H1 (cell line): ENCODE measurements at places on chromosomes 2 and 18. TPM values are rescaled to one million over a fixed set of nuclear protein-coding genes. Genes with fewer than 3 reads are reported as not detected.

The EGR4 gene
- 0.20 TPM in 1 of 2 replicates, not detected in the other for total RNA-seq

The IL36A gene
- not detected in 2 replicates for total RNA-seq

The KCNF1 gene
- total RNA-seq, result 0.48 and 0.90 TPM in 2 replicates

The MOGAT1 gene
- total RNA-seq, result 0.31 and 0.67 TPM in 2 replicates

The LDLRAD4 gene
- total RNA-seq, result 1.2 and 1.4 TPM in 2 replicates

The IL1A gene
- 0.34 and 0.74 TPM in 2 replicates for total RNA-seq

The FAP gene
- total RNA-seq, result not detected in 2 replicates

DNA sequence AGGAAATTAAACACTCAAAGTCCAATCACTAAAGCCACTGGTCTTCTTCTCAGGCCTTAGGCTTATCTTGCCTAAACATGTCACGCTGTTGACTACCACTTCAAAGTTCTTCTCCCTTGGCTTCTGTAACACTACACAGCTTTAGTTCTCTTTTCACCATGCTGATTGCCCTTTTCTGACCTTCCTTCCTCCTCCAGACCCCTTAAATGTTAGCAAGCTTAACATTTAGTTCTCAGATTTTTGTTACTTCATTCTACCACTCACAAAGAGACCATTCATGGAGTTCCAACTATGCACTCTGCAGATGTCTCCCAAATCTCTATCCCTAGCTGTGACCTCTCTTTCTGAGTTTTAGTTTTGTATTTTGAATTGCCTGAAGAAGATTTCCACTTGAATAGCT lies 64.4 kb downstream of the TTC21B start:
- H3K36me3 ChIP-seq, result peaks cover 36% of the 10 kb centered on the region
- H3K27me3 ChIP-seq, result no peaks in the 10 kb centered on the region
- H3K4me3 ChIP-seq, result no peak overlapping the region

- H3K36me3 ChIP-seq, result no peaks in the 10 kb centered on the region
- H3K4me1 ChIP-seq, result no peaks in the 10 kb centered on the region
- DNase-seq, result no peak
- H3K27me3 ChIP-seq, result no peaks in the 10 kb centered on the region
- H3K27ac ChIP-seq, result no peak overlapping the region
Observed at GRCh38 chr2:64951306-64951953, 37.8 kb upstream of the SLC1A4 start.

DNA sequence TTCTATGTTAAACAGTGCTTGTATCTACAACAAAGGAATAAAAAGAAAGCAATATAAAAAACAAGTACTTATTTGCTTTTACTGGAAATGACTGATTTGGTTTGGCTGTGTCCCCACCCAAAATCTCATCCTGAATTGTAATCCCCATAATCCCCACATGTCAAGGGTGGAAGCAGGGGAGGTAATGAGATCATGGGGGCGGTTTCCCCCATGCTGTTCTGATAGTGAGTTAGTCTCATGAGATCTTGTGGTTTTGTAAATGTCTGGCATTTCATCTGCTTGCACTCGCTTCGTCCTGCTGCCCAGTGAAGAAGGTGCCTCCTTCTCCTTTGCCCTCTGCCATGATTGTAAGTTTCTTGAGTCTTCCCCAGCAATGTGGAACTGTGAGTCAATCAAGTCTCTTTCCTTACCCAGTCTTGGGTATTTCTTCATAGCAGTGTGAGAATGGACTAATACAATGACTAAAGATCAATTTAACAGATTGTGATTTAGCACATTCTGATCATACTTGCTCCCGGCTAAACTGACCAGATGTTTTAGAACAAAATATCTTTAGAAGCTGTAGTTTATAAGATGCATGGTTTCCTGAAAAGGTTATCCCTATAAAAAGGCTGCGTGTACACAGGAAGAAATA lies 19.9 kb downstream of the PTH2R start:
- DNase-seq, result no peak
- no peaks in the 10 kb centered on the region for H3K27me3 ChIP-seq

DNA sequence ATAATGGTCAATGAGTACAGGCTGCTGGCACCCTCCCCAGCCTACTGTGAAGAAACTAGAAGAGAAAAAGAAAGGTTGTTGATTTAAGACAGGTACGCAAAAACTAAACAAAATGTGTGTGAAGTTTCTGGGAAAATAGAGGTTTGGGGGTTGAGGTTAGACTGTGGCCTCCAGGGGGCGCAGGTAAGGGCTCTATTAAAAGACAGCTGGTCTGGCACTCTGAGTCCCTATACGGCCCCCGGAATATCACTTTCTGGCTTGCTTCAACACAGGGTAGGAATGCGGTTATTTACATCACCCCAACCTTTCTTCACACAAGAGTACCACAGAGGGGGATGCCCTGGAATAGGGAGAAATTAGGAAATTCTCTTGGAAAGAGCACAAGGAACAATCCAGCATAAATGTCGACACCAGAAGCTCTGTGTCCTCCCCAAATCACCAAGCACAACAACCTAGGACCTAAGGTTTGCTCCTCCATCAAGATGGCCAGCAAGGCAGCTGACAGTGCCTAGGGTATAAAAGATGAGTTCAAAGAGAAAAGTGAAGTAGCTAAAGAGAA lies 480.8 kb upstream of the KLHL29 start:
- peak; percentile 84 for DNase-seq
- H3K4me1 ChIP-seq, result no peaks in the 10 kb centered on the region
- H3K36me3 ChIP-seq, result no peaks in the 10 kb centered on the region
- no peak overlapping the region for H3K4me3 ChIP-seq
- no peaks in the 10 kb centered on the region for H3K27me3 ChIP-seq

GRCh38 chr18:63187223-63187574 lies 132.4 kb downstream of the BCL2 start:
- no peak overlapping the region for H3K27ac ChIP-seq
- DNase-seq, result no peak
- H3K4me3 ChIP-seq, result no peak overlapping the region
- H3K4me1 ChIP-seq, result no peaks in the 10 kb centered on the region
- no peaks in the 10 kb centered on the region for H3K27me3 ChIP-seq

GRCh38 chr2:119490653-119491195 lies 33.6 kb downstream of the SCTR start:
- no peaks in the 10 kb centered on the region for H3K36me3 ChIP-seq
- H3K4me3 ChIP-seq, result no peak overlapping the region
- H3K27ac ChIP-seq, result no peak overlapping the region

GRCh38 chr2:236531195-236531594 lies 38.4 kb upstream of the ACKR3 start:
- no peaks in the 10 kb centered on the region for H3K36me3 ChIP-seq
- no peaks in the 10 kb centered on the region for H3K4me1 ChIP-seq
- no peak overlapping the region for H3K4me3 ChIP-seq

DNA sequence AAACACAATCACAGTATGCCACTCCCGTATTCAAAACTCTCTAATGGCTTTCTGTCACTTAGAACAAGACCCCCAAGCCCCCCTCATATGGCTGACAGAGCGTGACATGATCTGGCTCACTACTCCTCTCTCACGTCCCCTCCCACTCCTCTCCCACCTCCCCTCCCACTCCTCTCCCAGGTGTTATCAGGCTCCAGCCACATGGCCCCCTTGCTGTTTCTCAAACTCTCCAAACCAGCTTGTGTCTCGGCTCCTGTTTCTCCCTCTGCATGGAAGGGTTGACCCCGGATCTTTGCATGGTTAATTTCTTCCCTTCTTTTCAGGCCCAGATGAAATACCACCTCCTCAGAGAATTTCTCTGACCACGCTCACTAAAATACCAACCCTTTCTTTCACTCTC lies 180.8 kb downstream of the SLC8A1 start:
- DNase-seq, result no peak
- H3K27ac ChIP-seq, result no peak overlapping the region
- H3K36me3 ChIP-seq, result no peaks in the 10 kb centered on the region
- H3K27me3 ChIP-seq, result no peaks in the 10 kb centered on the region
- no peaks in the 10 kb centered on the region for H3K4me1 ChIP-seq

GRCh38 chr2:201460532-201460931 lies 9.0 kb downstream of the STRADB start:
- no peak for DNase-seq
- H3K36me3 ChIP-seq, result no peaks in the 10 kb centered on the region
- no peaks in the 10 kb centered on the region for H3K4me1 ChIP-seq
- no peak overlapping the region for H3K27ac ChIP-seq
